ENCODE measurements at places on chromosomes 1 and 21.

- no peak for DNase-seq
Measured at GRCh38 chr1:175409938-175410337, 217.4 kb upstream of the KIAA0040 start.

- no peak for DNase-seq
Measured at GRCh38 chr1:45673956-45674355, 12.4 kb downstream of the GPBP1L1 start.

DNA sequence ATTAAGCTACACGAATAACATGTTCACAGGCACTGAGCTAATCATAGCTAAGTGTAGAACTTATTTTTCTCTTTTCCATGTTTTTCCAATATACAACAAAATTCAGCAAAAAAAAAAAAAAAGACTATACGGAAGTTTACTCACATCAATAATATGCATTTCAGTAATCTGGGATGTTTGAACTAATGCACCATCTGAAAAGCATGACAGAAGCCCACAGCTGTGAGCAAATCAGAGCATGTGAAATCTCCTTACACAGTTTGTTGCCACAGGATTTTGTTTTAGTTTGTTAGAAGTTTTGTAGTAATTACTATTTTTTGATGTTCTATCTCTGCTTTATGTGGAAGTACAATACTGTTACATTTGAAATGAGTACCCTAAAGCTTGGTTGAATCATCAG, 1051.7 kb downstream of the TTLL7 start:
- DNase-seq = no peak

DNA sequence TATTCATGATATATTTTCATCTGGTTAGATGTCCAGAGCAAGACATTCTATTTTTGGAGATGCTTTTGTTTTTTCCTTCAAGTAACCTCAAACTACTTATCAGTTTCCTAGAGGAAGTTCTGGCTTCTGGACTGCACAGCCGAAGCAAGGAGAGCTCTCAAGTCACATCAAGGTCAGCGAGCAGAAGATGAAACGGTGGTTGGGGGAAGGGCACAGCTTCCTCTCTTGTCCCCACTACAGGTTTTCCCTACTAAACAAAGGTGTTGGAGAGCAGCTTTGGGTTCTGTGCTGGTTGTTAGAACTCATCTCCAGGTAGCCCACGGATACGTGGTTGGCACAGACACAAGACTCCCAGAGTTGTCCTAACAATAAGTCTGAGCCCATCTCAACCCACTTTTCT, 5.1 kb upstream of the PLEKHO1 start:
- DNase-seq = no peak

GRCh38 chr1:47196622-47197021, 6.8 kb upstream of the PDZK1IP1 start:
- DNase-seq = no peak

GRCh38 chr1:198086051-198086745, 70.6 kb upstream of the NEK7 start:
- DNase-seq = no peak

- DNase-seq = no peak
Measured at GRCh38 chr1:40873863-40874472, 11.8 kb upstream of the CITED4 start.

- no peak for DNase-seq
Measured at GRCh38 chr1:210310562-210311153, 18.0 kb upstream of the HHAT start.

GRCh38 chr1:59125154-59125553, 171.7 kb upstream of the FGGY start:
- no peak for DNase-seq

GRCh38 chr1:78141531-78142231, 95.9 kb downstream of the GIPC2 start:
- no peak for DNase-seq

DNA sequence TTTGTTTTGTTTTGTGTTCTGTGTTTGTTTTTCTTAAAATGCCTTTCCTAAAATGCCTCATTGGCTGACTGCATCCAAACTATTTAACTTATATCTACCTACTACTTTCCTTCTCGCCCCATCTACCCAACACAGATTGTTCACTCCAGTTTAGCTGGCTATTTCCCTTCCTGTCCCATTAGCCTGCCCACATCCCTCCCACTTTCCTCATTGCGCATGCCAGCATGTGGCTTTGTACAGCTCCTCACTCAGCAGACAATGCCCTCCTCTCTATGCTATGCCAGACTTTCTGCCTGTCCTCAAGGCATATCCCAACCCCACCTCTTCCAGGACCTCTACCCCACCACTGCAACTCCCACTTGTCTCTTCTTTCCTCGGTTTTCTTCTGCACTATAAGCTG, 94.7 kb upstream of the C1orf21 start:
- DNase-seq = no peak

DNA sequence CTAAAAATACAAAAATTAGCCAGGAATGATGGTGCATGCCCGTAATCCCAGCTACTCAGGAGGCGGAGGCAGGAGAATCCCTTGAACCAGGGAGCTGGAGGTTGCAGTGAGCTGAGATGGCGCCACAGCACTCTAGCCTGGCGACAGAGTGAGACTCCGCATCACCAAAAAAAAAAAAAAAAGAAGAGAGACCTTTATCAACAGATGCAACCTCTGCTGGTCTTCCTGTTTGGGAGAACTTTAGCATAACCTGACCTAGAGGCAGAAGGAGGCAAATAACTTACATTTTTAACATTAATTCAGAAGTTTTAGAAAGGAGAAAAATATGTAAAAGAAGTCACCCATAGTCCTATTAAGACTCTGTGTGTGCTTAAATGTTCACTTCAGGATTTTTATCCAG, 32.4 kb downstream of the SLAMF1 start:
- no peak for DNase-seq

GRCh38 chr1:110053552-110054428, 16.7 kb downstream of the ALX3 start:
- peak; percentile 71 for DNase-seq

GRCh38 chr1:206900149-206900548, 2.9 kb downstream of the IL24 start:
- DNase-seq = no peak

DNA sequence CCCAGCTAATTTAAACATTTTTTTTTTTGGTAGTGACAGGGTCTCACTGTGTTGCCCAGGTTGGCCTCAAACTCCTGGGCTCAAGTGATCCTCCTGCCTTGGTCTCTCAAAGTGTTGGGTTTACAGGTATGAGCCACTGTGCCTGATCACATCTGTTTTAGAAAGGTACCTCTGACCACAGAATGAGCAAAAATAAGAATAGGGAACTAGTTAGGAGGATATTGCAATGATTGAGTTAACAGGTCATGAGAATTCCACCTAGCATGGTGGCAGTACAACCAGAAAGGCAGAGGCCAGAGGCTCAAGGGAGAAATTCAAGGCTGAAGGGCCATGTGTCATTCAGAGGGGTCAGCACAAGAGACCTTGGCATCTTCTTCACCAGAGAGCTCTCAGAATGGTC, 49.6 kb downstream of the ELAPOR1 start:
- DNase-seq = no peak

DNA sequence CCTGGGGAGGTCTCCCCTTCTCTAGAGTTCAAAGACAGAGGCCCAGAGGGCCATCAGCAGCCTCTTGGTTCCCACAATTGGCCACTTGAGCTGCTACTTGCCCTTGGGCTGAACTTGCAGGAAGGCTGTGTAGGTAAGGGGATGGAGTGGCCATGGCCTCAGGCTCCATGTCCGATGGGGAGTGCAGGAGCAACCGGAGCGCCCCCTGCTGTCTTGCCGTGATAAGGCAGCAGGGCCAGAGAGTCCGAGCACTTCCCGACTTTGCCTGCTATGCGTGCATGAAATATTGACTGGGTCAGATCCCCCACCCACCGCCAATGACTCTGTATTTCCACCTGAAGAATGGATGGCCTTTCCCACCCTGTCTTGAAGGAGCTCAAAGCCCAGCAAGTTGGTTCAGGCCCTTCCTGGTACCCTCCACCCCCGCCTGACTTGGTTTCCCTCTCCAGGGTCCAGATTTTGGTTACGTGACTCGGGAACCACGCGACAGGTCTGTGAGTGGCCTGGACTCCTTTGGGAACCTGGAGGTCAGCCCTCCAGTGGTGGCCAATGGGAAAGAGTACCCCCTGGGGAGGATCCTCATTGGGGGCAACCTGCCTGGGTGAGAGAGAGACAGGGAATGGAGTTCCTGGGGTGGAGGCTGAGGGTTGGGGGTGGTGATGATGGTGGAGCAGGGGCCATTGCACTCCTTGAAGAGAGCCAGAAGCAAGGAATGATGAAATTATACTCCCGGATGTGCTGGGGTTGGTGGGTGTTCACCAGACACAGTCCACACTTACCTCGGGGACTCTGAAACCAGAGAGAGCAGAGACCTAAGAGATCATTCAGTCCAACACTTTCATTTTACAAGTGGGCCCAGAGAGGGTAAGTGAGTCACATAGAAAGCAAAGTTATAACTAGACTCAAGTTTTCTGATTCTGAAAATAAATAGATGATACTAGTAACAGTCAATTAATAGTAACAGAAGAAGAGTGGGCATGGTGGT, 25.6 kb downstream of the PADI3 start:
- DNase-seq = peak; percentile 11

DNA sequence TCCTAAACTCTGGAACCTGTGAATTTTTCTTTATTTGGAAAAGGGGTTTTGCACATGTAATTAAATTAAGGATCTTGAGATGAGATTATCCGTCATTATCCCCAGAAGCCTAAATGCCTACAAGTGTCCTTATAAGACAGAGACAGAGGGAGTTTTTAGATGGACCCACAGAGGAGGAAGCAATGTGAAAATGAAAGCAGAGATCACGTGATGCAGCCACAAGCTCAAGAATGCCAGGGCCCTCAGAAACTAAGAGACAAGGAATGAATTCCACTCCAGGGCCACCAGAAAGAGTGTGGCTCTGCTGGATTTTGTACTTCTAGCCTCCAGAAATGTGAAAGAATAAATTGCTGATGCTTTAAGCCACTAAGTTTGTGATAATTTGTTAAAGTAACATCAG, 183.6 kb upstream of the UBE2U start:
- DNase-seq = no peak

- DNase-seq = no peak
Measured at GRCh38 chr1:98045211-98045766, 124.5 kb upstream of the DPYD start.

DNA sequence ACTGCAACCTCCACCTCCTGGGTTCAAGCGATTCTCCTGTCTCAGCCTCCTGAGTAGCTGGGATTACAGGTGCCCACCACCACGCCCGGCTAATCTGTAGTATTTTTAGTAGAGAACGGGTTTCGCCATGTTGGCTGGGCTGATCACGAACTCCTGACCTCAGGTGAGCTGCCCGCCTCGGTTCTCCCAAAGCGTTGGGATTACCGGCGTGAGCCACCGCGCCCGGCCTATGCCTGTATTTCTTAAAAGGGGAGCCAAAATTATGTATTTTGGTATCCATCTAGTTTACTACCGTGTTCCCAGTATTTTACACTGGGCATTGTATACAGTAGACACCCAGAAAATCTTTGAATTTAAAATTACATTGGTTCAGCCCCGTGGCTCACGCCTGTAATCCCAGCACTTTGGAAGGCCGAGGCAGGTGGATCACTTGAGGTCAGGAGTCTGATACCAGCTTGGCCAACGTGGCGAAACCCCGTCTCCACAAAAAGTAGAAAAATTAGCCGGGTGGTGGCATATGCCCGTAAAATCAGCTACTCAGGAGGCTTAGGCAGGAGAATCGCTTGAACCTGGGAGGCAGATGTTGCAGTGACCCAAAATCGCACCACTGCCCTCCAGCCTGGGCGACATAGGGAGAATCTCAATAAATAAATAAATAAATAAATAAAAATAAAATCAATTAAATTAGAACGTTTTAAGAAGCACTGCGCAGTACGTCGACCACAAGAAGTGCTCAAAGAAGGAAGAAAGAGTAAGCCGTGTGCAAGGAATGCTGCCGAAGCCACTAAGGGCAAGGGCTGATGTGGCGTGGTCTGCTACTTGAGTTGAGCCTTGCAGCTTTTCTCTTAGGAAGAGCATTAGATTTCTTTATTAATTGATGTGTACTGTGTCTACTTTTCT, 1.5 kb upstream of the THRAP3 start:
- DNase-seq = no peak

GRCh38 chr1:230834292-230834691, 34.0 kb downstream of the C1orf198 start:
- DNase-seq = no peak

GRCh38 chr1:37704966-37705365, 12.7 kb downstream of the CDCA8 start:
- no peak for DNase-seq

DNA sequence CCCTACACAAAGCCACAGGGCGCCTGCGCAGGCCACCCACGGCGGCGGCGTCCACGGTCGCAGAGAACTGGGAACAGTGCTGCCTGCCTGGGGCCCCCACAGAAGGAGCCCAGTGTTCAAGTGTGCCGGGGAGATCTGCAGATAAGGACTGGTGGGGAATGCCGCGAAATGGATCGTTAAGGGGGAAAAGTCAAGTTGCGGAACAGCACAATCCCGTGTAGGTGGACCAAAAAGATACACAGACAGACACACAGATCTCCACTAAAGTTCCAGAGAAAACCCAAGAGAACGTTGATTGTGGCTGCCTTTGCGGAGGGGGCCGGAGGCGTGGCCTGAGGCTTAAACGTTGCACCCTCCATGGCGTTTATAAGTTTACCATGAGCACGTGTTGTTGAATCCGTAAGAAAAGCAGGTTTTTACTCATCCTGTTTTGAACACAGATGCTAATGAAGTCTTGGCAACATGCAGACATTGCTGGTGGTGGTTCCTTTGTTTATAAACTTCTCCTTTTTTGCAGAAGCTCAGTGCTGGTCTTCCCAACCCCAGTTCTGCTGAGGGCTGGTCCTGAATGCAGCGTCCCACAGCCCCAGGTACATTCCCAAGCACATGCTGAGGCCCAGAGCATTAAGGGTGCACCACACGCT, 4.1 kb downstream of the SPATC1L start:
- DNase-seq = no peak

- no peak for DNase-seq
Measured at GRCh38 chr1:114037962-114038816, 58.9 kb downstream of the OLFML3 start.

GRCh38 chr1:119988306-119989062, 81.0 kb downstream of the NOTCH2 start:
- DNase-seq = no peak

DNA sequence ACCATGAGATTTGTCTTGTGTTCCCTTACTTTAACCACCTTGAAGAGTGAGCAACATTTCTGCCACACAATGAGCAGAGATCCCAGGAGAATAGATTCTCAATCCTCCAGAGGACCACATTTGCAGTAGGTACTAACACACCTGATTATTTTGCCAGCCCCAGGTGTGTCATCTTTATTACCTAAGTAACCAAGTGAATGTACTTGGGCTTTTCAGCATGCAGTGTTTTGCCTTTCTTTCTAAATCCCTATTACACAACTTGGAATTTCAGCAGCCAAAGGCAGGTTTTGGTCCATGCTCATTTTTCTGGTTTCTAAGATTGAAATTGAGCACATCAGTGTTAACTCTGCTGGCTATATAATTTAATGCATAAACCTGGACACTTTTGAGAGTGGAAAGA, 43.2 kb upstream of the ST6GALNAC5 start:
- no peak for DNase-seq

- DNase-seq = no peak
Measured at GRCh38 chr1:98384461-98385141, 276.9 kb upstream of the SNX7 start.

- DNase-seq = no peak
Measured at GRCh38 chr1:201556841-201557571, 18.1 kb downstream of the NAV1 start.

GRCh38 chr1:222561656-222562055, 13.8 kb upstream of the HHIPL2 start:
- DNase-seq = no peak

Data from cerebellar cortex (tissue), 1 donor.